Memory B cell (primary cell): ENCODE measurements at places on chromosomes 4 and X.

- peaks cover 19% of the 10 kb centered on the region for H3K4me1 ChIP-seq
- no peak overlapping the region for H3K27ac ChIP-seq
- peaks cover 2% of the 10 kb centered on the region for H3K27me3 ChIP-seq
- peaks cover 6% of the 10 kb centered on the region for H3K36me3 ChIP-seq
Measured at GRCh38 chr4:1160351-1160750, 12.0 kb downstream of the SPON2 start.

DNA sequence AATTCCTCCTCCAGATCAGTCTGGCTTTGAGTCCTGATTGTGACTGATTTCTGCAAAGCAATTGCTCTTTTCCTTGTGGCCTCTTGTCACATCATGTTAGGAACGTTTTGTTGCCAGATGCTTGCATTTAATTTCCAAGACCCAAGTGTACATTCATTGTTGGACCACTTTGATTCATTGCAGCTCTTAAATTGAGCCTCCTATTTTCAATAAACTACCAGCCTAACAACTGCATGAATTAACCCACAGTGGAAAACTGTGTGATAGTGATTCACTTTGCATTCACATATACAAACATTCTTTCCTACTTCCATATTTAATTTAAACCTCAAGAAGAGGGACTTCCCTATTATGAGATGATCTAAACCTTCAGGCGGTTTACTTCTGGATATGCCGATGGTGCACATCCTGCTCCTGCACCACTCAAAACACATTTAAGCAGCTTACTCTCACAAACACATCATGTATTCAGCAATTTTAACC is 118.4 kb downstream of the AFF1 start:
- H3K4me1 ChIP-seq: peaks cover 38% of the 10 kb centered on the region
- H3K27ac ChIP-seq: no peak overlapping the region
- DNase-seq: no peak
- H3K36me3 ChIP-seq: peaks cover 17% of the 10 kb centered on the region

DNA sequence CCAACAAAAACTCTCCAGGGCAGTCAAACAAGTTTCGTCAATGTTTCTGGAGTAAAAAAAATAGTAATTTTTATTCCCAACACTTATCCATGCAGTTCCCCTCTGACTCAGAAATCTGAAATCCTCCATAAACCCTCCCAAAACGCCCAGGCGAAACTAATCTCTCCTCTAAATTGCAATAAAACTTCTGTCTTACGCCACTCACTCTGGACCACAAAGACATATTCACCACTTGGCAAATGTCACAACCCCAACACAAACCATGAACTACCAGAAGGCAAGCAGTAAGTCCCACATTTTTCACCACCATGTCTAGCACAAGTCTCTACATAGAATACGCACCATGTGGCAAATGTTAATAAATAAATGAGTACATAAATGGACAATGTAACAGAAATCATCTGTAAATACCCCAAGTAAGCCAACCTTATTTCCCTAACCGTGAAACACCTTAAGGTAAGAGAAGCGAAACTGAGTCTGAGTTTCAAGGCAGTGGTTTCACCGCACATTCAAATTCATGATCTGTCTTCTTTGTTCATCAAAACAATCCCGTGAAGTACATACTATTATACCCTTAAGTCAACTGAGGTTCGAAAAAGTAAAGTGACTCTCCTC is 1.6 kb downstream of the PAPSS1 start:
- H3K27ac ChIP-seq: peak overlapping the region; percentile 70
- no peak for DNase-seq
- peak overlapping the region; percentile 98 for H3K4me3 ChIP-seq
- peaks cover 11% of the 10 kb centered on the region for H3K36me3 ChIP-seq
- no peaks in the 10 kb centered on the region for H3K27me3 ChIP-seq
- peaks cover 38% of the 10 kb centered on the region for H3K4me1 ChIP-seq

DNA sequence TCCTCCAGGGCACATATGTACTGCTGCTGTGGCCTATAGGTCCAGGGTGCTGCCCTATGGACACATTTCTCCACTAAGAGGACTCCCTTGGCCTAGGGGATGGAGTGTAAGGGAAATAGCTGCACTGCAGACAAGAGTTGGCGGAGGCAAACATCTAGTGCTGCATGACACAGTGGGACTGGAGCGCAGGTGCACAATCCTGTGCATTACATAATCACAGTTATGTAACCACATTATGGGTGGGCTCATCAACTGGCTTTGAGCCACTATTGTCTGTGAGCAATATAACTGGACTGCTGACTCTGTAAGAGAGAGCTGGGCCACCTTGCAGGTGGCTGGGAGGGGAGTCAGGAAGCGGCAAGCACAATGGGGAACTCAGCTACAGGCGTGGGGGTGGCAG is 3.2 kb upstream of the TIGD2 start:
- H3K4me3 ChIP-seq: no peak overlapping the region
- peaks cover 5% of the 10 kb centered on the region for H3K36me3 ChIP-seq
- H3K27ac ChIP-seq: no peak overlapping the region
- H3K27me3 ChIP-seq: no peaks in the 10 kb centered on the region

DNA sequence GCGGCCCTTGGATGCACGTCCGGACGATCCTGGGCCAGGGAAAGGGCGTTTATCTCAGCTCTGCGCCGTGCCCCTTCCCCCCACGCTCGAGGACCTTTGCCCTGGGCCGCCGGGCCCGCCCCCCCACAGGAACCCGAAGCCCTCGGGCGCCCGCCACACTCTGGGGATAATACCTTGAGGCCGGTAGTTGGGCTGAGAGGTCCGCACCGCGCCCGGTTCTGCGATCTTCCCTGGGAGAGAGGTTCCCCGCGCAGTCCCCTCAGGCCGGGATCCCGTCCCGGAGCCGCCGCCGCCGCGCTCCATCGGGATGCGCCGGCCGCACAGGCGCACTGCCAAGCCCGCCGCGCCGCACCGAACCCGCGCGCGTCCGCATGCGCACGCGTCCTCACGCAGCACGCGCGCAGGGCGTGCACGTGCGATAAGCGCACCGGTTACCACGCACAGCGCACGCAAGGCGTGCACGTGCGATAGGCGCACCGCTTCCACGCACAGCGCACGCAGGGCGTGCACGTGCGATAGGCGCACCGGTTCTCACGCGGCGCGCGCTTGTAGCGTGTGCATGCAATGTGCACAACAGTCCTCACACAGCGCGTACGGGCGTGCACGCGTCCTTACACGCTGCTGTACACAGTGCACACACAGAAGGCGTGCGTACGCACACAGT is at the start of gene MAP7D2:
TSS of gene MAP7D2 (minus strand) at position 331 of the 664 bp plus-strand sequence. CDS start at position 303, 28 bp downstream.
- H3K27ac ChIP-seq: no peak within 1 kb of the TSS
- no peaks in the 10 kb centered on the region for H3K4me1 ChIP-seq
- peaks cover 12% of the 10 kb centered on the region for H3K27me3 ChIP-seq
- H3K36me3 ChIP-seq: no peaks in the 10 kb centered on the region
- peak within 1 kb of the TSS; percentile 34 for H3K4me3 ChIP-seq
- no peak for DNase-seq

GRCh38 chr4:4555916-4556315 is 14.1 kb upstream of the STX18 start:
- H3K27me3 ChIP-seq: no peaks in the 10 kb centered on the region
- H3K27ac ChIP-seq: no peak overlapping the region
- H3K4me3 ChIP-seq: no peak overlapping the region
- peaks cover 28% of the 10 kb centered on the region for H3K36me3 ChIP-seq
- no peaks in the 10 kb centered on the region for H3K4me1 ChIP-seq

DNA sequence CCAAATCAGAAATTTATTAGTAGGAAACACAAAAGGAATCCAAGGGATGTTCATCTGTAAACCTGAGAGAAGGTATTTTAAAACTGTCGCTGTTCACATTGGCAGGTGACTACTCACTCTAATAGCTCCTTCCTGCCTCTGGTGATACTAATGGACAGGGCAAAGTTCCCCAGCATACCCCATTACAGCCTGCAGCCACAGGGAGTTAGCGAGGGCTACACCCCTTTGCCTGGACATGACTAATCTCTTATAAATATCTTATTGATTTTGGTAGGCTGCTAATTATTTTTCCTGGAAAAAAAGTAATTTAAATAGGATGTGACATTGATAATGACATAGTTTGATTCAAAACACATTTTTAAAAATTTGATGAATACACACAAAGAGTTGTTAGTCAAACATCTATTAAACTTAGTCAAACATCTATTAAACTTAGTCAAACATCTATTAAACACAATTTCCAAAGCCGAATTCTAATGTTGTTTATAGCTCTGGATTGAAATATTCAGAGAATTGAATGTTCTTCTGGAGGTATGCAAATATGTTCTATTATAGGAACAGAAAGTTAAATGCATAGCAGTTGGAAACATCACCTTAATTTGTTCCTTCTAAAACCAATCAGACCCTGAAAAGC is 83.0 kb upstream of the CBR4 start:
- DNase-seq: no peak
- H3K27ac ChIP-seq: no peak overlapping the region
- no peaks in the 10 kb centered on the region for H3K27me3 ChIP-seq
- H3K36me3 ChIP-seq: peaks cover 12% of the 10 kb centered on the region

DNA sequence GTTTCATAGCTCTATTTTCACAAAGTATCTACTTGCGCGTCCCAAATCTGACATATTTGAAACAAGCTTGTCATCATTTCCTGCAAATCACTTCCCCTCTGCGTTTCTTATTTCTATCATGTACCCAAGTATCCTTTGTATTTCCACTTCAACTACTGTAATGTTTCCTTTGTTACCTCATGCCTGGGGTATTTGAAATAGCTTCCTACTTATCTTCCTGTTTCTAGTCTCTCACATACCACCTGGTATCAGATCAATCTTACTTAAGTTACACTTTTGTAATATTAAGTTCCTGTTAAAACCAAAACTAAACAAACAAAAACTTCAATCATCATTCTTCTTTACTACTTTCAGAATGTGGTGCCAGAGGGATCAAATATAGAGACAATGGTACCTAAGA is 93.6 kb upstream of the SMAD1 start:
- H3K4me3 ChIP-seq: no peak overlapping the region
- H3K36me3 ChIP-seq: no peaks in the 10 kb centered on the region
- H3K4me1 ChIP-seq: no peaks in the 10 kb centered on the region
- H3K27ac ChIP-seq: no peak overlapping the region
- peaks cover 15% of the 10 kb centered on the region for H3K27me3 ChIP-seq

- no peak overlapping the region for H3K4me3 ChIP-seq
- no peak overlapping the region for H3K27ac ChIP-seq
- no peak for DNase-seq
Measured at GRCh38 chr4:7055111-7055989, 12.2 kb downstream of the TADA2B start.

DNA sequence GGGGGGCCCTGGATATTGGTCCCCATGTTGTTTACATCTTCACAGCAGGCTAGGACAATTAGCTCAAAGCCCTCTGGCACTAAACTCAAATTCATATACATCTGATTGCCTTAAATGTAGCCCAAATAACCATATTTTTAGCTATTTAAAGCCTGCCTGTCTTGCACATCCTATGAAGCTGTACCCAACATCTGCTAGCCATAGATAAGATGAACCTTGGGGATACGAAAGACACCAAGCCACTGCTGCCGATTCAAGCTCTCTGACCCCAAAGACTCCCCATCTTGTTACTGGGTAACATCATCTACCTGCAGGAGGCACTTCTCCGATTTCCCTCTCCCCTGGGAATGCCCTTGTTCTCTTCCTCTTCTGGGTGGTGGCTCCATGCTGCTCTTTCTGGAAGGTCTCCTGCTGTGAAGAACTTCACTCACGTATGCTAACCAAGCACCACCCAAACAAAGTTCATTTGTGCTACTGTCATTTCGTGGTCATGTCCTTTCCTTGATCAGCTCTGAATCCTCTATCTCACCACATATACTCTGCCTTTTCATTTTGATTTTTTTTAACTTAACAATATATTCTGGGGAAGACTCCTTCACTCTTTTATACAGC is 107.7 kb upstream of the ATXN3L start:
- H3K36me3 ChIP-seq: no peaks in the 10 kb centered on the region
- peaks cover 16% of the 10 kb centered on the region for H3K4me1 ChIP-seq
- no peak for DNase-seq
- H3K27ac ChIP-seq: peak overlapping the region; percentile 9

- H3K27ac ChIP-seq: no peak overlapping the region
- H3K27me3 ChIP-seq: no peaks in the 10 kb centered on the region
- H3K4me1 ChIP-seq: no peaks in the 10 kb centered on the region
Measured at GRCh38 chrX:103882999-103883398, 50.9 kb upstream of the RAB9B start.
